ENCODE measurements at places on chromosomes 3 and 15. TPM values are rescaled to one million over a fixed set of nuclear protein-coding genes. Genes with fewer than 3 reads are reported as not detected.

DNA sequence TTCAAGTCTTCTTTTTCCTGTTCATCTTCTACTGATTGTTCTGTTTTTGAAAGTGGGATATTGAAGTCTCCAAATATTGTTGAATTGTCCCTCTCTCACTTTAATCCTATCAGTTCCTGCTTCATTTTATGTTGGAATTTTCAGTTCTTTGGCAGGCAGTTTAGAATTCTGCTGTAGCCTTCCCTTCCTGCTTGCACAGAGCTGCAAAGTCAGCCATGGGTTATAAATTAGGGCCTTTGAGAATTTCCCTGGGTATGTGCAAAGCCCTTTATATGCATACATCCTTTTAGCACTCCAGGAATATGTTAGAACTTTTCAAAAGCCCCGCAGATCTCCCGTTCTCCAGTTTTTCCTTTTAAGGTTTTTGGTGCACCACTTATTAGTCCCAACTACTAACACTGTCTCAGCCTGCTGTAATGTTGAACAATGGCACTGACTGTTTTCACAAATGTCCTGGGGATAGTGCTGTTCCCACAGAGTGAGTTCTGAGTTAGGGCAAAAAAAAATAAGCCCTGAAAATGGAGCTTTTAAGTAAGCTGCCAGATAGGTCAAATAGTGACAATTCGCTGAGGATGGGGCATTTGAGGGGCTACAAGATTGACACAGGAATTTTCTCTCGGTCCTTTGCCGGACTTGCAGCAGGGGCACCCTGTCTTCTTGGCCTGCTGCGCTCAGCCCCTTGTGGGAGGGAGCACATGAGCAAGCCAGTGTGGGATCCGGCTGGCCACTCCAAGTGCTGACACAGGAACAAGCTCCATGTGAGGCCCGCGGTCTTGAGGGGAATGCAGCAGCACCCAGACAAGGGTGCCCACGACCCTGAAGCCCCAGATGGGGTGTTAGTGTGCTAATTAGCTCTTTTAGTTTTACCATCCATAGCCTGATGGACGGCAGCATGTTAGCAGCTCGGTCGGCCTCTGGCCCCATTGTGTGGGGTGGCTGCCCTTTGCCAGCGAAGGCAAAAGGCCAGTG lies 96.0 kb downstream of the VPS8 start:
- no peak for DNase-seq

DNA sequence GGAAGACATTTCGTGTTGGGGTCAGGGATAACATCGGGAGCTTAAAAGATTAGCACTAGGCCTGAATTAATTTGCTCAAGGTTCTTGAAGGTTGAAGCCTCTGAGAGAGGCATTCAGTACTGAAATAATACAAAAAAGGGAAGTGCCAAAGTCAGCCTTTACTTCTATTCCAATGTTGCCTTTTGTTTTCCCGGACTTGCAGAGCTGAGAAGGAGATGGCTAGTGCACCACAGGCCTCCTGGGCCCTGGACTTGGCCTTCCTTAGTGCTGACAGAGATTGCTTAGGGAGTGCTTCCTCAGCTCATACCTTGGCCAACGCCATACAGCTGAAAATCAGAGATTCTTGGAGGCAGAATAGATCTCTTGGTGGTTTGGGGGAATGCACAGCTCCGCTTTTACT lies 333.6 kb upstream of the TBL1XR1 start:
- DNase-seq: no peak

CFAP161 gene
- 0.97 TPM for polyA plus RNA-seq

CAND2 gene
- polyA plus RNA-seq: 3.5 TPM

HTR3E gene
- not detected for polyA plus RNA-seq

ECE2 gene
- polyA plus RNA-seq: not detected

DNA sequence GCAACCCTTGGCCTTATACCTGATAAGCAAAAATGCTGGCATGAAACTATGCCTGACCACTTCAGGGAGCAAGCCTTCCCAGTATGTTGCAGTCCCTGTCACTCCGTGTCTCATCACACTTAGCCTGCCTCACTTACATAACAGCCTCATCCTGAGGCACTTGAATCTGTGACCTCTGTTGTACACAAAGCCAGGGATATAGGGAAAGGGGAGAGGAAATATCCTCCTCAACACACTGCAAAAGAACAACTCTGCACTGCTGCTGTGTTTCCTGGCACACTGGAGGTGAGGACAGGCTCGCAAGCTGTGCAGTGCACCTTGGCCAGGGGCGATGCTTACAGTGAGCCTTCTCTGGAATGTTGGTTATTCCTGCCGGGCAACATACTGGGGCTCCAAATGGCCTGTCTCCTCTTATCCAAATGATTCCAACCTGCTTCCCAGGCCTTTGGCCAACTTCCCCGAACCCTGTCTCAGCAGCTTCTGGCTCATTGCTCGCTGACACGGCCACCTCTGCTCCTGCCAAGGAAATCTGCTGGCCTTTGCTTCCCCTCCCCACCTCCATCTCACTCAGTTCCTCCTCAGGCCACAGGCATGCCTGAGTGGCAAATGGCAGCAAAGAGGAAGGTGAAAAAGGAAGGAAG lies 109.2 kb downstream of the CD47 start:
- no peak for DNase-seq

ACTRT3 gene
- polyA plus RNA-seq: 2.0 TPM

CSPG5 gene
- 0.42 TPM for polyA plus RNA-seq

SNAPC5 gene
- polyA plus RNA-seq: 33.2 TPM

DNA sequence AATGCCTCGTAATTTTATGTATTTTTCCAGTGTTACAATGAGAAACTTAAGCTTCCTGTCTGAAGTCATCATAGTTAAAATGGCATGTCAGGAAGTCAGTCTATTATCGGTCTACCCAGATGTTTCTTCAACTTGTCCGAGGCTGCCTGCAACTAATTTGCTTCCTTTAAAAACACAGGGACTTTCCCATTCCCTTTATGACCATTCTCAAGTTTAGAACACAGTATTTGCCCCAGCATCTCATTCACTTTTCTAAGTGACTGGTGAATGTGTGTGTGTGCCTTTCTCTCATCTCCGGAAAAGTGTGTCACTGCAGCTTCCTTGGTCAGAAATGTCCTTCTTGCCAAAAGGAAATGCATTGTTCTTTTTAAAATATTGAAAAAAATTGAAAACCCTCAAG lies 466.6 kb downstream of the RAP2B start:
- DNase-seq: no peak

IMPG2 gene
- polyA plus RNA-seq: 0.22 TPM

GRCh38 chr3:112557976-112558375 lies 3.8 kb downstream of the ATG3 start:
- DNase-seq: no peak

GRCh38 chr3:14423197-14423743 lies 20.9 kb downstream of the SLC6A6 start:
- DNase-seq: no peak

GRCh38 chr15:59741274-59741906 lies 52.3 kb upstream of the BNIP2 start:
- no peak for DNase-seq

GRCh38 chr15:37837276-37837675 lies 97.2 kb upstream of the TMCO5A start:
- DNase-seq: no peak

DNA sequence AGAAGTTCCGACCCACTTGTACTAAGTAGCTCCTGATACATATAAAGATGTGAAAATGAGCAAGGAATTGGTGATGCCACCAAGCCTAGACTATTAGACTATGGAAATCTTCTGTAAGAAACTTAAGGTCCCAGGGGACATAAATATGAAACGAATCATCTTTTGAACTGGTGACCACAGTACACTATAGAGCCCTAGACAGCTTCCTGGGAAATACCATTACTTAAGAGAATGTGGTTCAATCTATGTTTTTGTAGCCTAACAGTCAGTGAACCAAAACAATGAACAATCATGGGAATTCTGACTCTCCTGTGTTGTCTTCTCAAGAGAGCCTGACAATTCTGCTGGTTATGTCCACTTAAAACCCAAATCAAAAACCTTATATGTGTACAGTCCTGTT lies 191.6 kb downstream of the GREM1 start:
- DNase-seq: no peak

GRCh38 chr3:94076055-94076454 lies 13.2 kb downstream of the NSUN3 start:
- DNase-seq: no peak

DNA sequence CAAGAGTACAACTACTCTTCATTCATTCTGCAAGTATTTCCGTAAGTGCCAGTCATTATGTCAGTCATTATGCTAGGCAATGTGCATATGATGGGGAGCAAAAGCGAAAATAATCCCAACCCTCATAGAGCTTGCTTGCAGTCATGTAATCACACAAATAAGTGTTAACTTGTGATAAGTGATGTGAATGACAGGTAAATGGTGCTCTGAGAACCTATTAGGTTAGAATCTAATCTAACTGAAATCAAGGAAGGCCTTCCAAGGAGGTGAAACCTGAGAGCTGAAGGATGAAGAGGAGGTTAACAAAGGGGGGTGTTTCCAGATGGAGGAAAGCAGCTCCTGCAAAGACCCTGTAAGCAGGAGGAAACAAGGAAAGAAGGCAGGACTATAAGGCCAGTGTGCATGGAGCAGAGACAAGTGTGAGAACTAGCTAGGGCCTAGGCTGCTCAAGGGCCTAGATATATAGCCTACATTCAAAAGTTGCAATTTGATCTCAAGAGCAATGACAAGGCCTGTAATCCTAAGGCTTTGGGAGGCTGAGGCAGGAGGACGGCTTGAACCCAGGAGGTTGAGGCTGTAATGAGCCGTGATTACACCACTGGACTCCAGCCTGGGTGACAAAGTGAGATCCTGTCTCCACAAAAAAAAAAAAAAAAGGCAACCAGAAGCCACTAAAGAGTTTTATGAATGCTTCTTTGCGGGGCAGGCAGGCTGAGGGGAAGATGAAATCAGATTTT lies 5.3 kb downstream of the PTPN9 start:
- DNase-seq: no peak

DNA sequence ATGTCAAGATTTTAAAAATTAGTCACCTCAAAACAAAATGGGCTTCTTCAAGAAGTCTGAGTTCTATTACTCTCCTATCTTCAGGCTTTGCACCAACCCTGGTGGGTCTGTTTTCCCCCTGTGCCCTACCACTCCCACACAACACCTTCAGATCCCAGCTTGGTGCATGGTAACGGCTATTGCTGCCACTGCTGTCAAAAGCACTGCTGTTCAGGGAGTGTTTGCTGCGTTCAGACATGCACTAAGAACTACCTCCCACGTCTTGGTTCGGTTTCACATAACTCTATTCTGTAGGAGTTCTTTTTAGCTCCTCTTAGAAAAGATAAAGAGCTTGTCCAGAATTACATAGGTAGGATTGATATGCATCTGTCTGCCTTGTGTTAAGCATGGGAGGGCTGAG lies 799.2 kb downstream of the NR2F2 start:
- DNase-seq: no peak

DNA sequence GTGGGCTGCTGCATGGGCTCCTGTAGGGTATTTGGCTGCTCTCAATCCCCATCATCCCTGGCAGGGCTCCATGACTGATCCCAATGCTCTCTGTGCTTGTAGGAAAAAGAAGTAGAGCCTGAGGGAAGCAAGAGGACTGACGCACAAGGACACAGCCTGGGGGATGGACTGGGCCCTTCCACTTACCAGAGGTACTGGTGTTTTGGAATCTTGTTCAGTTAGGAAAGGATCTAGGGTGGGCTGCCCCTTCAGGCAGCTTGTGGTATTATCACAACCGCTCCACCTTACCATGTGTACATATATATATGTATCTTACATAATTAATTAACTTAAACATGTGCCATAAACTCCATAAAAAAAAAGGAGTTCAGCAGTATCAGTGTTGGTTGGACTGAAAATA lies 1.3 kb downstream of the SLC28A2 start:
- no peak for DNase-seq

- DNase-seq: peak; percentile 42
Observed at GRCh38 chr15:94607176-94607654, 375.9 kb downstream of the MCTP2 start.

DNA sequence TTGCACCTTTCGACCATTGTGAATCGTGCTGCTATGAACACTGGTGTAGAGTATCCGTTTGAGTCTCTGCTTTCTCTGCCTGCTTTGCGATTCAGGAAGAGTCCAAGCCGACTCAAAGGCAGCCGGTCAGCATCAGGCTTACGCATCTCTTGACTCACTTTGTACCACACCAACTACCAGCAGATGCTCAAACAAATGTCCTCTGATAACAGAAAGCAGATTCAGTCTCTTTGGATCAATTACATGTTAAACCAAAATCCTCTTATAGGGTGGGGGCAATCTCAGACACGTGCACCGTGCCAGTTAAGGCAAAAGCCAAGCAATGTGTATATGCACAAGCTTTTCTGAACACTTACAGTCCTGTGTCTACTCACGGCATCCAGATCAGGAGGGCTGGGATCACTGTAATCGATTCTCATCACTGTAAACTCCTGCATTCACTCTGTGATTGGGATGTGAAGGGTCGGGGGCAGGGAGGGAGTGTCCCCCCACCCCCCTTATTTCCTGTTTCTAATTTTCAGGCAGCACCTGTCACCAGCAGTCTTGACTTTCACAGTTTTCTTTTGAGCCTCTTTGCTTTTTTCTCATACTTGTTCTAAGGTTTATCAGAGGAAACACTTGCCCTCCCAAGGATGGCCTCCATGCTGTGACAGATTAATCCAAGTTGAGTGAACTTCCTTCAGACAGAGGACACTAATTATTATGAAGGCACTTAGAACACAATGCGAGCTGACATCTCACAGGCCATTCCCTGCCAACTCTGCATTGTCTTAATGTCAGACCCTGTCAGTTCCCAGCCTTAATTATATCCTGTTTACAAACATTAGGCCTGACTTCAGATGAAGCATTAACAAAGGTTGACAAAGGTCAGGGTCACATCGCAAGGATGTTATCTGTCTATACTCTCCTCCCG lies 153.5 kb downstream of the MECOM start:
- no peak for DNase-seq

Measured in ovary (tissue), 10 donors.